Activated CD8-positive, alpha-beta T cell treated with anti-CD3 and anti-CD28 coated beads, Interleukin-2, amount 10 ng/mL, durations not matched to agents 7 days and 5 days (primary cell): ENCODE measurements at places on chromosomes 11 and 22. TPM values are rescaled to one million over a fixed set of nuclear protein-coding genes. Genes with fewer than 3 reads are reported as not detected.

DNA sequence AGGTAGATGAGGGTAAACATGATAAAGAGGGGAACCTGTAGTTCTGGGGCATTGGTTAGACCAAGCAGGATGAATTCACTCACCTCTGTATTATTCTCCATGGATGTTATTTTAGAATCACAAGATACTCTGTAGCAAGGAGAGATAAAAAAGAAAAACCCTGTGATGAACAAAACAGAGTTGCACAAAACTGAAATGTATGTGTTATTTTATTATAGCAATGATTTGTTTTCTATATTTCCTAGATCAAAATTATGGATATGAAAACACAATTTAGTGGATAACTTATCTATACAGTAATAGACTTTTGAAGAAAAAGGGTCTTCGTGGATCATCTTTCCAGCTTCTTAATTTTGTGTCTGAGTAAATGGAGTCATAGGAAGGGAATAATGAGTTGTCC, at the start of gene OR5B17:
TSS of gene OR5B17 (minus strand) at position 101 of the 400 bp plus-strand sequence. CDS start at position 101, 0 bp downstream.
- DNase-seq: no peak

- DNase-seq: no peak
These were observed 12.8 kb downstream of the PRR5 start for GRCh38 chr22:44714703-44715350.

DNA sequence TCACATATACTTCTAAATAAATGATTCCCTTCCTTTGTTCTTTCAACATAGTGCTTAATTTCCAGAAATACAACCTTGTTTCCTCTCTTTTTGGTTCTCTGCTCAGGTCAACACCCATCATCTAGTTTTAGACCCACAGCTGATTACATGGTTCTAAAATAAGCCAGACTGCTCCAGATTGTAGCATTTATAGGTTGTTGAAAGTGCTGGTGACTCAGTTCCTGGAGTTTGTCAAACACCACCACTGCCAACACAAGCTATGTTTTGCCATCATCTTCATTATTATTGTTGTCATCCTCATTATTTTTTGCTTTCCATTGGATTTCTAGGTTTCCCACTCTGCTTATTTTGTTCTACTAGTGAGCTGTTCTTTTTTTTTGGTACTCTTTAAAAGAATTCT, 22.3 kb upstream of the MMP20 start:
- DNase-seq: no peak

GRCh38 chr11:1573077-1573902, 1.2 kb upstream of the DUSP8 start:
- no peak for DNase-seq

GRCh38 chr22:47801541-47802245, 1039.2 kb downstream of the TBC1D22A start:
- DNase-seq: no peak

DNA sequence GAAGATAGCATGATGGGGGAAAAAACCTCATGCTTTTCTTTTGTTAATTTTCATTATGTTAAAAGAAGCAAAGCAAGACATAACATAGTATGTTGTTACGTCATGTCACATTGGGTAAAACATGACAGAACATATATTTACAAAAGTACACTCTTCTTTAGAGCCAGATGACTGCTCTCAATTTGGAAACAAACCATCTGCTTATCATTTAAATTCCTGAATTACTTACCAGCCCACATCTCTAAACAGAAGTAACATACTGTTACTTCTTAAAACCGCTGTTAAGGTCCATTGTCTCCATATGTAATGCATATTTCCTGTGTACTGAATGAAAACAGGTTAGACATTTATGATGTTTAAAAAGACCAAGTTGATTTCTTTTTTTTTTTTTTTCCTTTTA, 100.0 kb downstream of the TMEM135 start:
- DNase-seq: no peak

DNA sequence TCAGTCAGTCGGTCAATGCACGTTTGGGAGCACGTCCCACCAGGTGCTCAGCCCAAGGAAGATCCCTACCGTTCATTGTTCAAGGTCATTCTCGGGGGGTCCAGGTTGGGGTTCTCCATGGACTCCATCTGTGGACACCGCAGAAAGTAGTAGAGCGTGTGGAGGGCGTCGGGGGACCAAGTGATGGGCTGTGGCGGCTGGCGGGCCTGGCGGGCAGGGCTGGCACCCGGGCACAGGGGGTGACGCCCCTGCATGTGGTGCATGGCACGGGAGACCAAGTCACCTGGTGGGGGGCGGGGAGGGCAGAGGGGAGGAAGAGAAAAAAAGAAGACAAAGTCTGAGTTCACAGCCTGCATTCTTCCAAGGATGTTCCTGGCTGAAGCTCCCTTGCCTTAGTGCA, 91.8 kb downstream of the NAT10 start:
- no peak for DNase-seq

DNA sequence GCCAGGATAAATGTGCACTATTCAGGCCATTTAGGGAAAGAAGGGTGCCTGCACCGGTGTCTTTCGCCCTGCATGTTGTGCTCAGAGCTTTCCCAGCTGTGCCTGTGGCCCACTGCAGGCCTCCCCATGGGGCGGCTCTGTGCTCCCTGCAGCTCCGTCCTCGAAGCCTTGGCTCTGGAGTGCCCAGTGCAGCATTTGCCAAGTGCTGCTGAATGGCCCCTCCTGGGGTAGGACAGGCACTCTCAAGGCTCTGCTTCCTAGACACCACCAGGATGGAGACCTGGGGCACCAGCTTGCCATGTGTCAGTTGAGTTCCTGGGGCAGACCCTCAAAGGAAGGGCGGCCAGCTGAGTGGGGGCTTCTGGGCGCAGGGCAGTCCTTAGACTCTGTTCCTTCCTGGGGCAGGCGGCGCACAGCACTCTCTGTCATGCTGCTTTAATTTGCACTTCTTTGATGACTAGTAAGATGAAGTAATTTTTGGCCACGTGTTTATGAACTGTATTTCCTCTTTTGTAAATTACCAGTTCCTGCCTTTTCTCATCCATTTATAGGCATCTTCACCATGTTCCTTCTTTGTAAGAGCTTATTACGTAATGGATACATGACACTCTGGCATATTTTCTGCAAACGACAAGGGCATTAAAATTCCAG, 32.1 kb upstream of the GNB1L start:
- peak; percentile 35 for DNase-seq

- DNase-seq: no peak
These were observed 11.2 kb upstream of the NCAM1 start for GRCh38 chr11:112949781-112950575.

- DNase-seq: no peak
These were observed 134.5 kb upstream of the NAV2 start for GRCh38 chr11:19577976-19578619.

TREH gene
- total RNA-seq: not detected

CCS gene
- total RNA-seq: 29.3 TPM

THY1 gene
- total RNA-seq: not detected

FAM180B gene
- not detected for total RNA-seq

OR2AG1 gene
- total RNA-seq: not detected

GPHA2 gene
- not detected for total RNA-seq

KRTAP5-1 gene
- not detected for total RNA-seq

MUC2 gene
- total RNA-seq: not detected

MTFP1 gene
- total RNA-seq: 68.0 TPM

ILK gene
- 197 TPM for total RNA-seq

ADM gene
- 3.6 TPM for total RNA-seq
